NAMALWA (cell line): ENCODE measurements at places on chromosomes 4 and X.

DNA sequence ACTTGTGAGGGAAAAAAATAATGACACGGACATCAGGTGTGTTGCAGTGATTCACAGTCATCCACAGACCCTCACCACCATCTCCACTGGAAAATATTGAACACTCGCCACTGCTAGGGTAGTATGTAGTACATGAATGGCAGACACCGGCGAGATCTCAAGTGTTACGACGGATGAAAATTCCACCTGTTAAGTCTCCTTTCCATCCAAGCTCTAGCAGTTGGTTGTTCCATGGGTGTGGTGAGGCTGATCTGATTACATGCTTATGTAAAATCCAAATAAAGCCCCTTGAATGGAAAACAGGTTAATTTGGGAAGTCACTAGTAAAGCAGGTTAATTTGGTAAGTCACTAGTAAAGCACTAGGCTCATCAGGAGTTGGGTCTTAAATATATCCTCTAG is 1.1 kb upstream of the ARMCX4 start:
- DNase-seq = no peak

DNA sequence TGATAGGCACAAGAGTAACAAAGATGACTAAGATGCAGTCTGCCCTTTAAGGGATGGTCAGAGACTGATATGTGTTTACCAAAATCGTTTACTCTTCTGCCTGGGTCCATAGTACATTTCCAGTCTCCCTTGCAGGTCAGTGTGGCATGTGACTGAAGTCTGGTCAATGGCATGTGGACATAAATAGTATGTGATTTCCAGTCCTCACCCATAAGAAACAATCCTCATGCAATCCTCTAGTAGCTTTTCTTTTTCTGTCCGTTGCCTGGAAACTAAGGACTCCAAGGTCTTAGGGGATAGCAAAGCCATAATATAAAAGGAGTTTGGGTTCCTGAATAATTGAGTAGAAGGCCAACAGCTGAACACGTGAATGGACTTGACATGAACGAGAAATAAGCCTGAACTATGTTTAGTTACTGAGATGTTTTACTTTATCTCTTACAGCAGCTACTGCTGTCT is 1.1 kb downstream of the SLC9B2 start:
- no peak for DNase-seq

GRCh38 chr4:1469607-1470392 is 63.6 kb upstream of the NKX1-1 start:
- peak; percentile 9 for DNase-seq

DNA sequence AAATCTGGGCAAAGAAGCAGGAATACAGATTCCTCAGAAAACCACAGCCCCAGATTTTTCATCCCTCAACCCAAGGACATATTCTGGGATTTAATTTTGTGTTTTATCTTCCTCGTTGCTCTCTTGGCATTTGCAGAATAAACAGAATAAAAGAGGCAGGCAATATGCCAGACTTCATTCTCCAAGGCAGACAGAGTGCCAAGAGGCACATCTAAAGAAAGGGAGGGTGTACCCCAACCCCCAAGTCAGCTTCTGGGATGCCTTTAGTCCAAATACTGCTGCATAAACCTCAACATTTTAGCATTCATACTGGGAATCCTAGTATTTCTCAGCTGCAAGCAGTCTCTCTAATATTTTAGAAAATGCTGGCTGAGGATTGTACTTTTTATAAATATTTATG is 629.2 kb downstream of the KLHL13 start:
- no peak for DNase-seq

DNA sequence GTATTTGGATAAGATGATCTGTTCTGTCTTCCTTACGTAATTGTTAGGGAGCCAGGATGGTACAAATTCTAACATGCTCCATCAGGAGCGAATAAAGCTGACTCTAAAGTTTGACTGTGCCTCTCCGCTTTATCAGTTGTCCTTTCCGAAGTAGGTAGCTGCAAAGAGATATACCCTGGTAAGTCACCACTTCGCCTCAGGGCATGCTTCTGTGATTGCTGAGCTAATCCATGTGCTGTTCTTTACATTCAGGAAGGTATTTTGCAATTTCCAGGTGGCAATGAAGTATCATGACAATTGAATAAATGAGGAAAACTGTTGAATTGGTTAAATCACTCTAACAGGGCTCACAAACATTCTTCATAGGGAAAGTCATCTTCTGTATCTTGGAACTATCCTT is 38.9 kb downstream of the KIT start:
- no peak for DNase-seq

- DNase-seq = no peak
Observed at GRCh38 chr4:4446434-4446833, 59.5 kb downstream of the NSG1 start.

DNA sequence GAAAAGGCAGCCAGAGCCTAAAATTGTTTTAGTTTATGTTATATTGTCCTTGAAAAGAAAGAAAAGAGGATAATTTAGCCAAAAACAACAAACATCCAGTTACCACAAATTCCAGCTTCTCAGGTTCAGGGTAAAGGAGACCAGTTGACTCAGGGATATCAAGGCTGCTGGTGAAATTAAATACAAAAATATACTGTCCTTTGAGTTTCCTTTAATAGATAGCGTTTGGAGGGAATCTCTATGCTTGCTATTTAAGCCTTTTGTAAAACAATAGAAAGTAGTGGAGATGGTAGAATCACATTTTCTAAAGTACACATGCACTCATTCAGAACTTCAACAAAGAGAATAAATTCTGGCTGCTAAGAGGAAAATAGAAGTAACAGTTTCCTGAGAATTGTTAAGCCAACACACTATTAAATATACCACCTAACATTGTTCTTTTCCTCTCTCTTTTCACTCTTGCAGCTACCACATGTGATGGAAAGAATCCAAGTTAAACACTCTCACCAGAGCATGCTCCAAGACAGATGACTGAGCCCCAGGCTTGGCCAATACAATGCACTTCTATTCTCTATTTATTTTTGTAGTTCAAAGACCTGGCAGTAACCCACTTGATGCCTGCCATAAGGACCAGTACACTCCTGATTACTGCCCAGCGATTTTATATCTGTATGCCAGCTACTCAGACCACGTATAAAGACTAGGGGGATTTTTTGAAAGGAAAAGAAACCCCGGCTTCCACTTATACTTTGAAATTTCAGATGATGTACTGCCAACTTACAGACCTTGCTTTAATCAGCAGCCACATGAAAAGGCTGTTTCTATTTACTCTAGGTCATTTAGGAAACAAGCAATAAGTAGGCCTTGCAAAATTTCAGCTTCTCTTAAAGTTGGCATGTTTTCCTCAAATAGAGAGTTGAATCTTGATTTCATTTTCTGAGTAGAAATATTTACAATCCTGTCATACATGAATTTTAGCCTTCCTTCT is 756.9 kb downstream of the FAT4 start:
- DNase-seq = no peak

GRCh38 chr4:39025552-39026085 is 6.6 kb downstream of the TMEM156 start:
- no peak for DNase-seq

DNA sequence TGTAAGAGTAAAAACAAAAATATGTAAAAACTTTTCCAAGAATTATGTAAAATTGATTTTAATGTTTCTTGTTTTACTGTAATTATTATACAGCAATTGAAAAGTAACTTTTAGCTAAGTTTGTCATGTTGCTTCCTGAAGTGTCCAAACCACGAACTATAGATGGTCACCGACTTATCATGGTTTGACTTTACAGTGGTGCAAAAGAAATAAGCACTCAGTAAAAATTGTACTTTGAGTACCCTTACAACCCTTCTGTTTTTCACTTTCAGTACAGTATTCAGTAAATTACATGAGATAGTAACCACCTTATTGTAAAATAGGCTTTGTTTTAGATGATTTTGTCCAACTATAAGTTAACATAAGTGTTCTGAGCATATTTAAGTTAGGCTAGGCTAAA is 93.8 kb downstream of the SLC10A6 start:
- DNase-seq = no peak

- no peak for DNase-seq
Observed at GRCh38 chrX:134418317-134419113, 41.5 kb upstream of the HPRT1 start.

DNA sequence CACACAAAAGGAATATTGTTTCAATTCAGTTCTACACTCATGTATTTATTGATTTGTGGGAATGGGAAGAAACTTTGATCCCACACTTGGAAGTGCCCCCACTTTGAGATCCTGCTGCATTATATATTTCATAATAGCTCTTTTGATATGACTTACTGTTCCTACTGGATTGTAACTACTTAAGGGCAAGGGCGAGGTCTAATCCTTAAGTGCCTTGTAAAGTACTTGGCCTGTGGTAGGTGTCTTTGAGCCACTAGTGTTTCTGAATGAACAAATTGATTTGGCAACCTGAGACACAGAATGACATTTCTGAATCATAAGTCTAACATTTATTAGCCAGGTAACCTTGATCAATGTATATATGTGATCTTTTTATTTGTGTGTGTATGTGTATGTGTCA is 767.2 kb downstream of the RAB28 start:
- DNase-seq = no peak

DNA sequence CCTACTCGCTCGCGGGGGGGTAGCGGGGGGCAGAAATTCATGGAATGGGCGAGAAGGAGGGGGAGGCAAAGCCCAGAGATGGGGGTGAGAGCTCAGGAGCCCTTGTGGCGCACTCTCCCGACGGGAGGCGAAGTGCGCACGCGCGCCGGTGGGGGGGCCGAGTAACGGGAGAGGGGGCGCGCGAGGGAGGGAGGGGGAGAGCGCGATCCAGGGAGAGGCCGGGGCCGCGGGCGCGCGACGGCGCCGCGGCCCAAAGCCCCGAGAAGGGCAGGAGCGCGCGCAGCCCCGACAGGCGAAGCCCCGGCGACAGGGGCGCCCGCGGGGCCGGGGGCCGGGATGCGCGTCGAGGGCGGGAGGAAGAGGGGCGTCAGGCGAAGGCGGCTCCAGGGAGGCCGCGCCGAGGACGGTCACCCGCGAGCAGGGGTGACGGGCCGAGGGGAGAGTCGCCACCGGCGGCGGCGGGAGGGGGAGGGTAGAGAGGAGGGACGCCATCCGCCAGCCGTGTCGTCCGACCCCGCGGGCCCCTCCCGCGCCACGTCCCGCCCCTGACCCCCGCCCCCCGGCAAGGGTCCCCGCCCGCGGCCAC is 421 bp downstream of the MECP2 start:
- peak; percentile 71 for DNase-seq

- DNase-seq = no peak
Observed at GRCh38 chrX:16785247-16786138, 773 bp upstream of the TXLNG start.

DNA sequence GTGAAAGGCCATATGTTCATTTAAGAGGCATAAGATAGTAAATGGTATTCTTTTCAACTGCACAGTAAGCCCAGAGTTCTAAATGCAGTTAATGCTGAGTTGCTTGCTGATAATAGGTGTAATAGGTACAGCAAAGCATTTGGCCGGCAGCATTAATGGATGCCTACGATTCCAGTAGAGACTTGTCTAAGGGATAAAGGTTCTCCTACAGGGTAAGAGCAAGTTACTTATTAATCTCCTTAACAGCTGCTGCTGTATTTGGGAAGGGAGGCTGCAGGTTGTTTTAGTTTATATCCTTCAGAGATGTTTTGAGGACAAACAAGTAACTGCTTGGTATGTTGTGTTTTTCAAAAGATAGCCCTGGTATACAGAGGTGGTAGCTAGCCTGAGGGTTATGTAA is 16.8 kb downstream of the TSPAN7 start:
- no peak for DNase-seq

GRCh38 chr4:79225360-79225759 is 100.5 kb downstream of the NAA11 start:
- DNase-seq = no peak

- no peak for DNase-seq
Observed at GRCh38 chr4:55118397-55118796, 7.0 kb downstream of the KDR start.

DNA sequence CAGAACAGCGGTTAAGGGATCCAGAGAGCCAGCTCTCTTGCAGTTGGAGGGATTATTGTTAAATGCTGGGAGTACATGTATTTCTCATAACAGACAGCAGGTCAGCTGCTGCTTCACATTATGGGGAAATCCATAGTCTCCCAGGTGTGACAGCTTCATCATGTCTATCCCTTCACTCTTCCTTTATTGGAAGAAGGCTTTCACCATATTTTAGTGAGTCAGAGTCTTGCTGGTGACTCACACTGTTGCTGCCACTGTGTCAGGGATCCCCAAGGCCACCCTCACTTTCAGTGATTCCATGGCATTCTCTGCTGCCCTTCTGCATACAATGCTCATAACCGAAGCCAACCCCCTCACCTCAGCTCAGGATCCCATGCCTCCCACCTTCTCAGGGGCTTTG is 32.9 kb upstream of the PAGE5 start:
- DNase-seq = no peak

DNA sequence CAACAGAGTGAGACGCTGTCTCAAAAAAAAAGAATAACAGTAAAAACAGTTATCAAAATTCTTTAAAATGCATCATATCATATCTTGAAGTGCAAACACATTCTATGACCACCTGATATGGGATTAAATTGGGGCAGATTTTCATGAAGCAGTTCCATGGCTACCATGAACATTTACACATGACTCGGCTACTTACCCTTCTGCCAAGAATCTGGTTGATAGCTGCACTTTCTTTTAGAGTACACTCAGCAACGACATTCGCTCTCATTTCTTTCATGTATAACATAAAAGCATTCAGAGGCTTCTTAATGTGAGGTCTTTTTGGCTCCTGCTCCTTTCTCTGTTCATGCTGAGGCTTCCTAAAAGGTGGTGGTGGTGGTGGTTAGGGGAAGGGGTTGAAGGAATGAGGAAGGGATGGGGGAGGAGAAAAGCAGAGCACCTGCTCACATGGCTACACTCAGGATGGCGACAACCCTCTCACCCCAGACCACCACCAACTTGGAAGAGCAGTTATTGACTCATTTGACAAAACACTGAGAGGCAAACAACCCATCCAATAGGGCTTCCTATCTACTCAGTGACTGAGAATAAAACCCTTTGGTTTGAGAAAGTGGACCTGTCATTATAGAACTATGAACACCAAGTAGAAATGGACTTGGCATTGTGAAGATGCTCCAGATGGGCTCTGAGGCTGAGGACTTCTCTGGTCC is 88.5 kb downstream of the HADH start:
- DNase-seq = no peak

GRCh38 chr4:95066050-95066449 is 308.3 kb downstream of the BMPR1B start:
- no peak for DNase-seq

- peak; percentile 69 for DNase-seq
Observed at GRCh38 chr4:1579001-1579900, 104.9 kb downstream of the FAM53A start.

- no peak for DNase-seq
Observed at GRCh38 chr4:173272996-173273395, 61.2 kb downstream of the HMGB2 start.

GRCh38 chr4:128660361-128661215 is 148.9 kb upstream of the JADE1 start:
- DNase-seq = no peak

GRCh38 chr4:89256203-89256800 is 51.3 kb downstream of the GPRIN3 start:
- DNase-seq = no peak

DNA sequence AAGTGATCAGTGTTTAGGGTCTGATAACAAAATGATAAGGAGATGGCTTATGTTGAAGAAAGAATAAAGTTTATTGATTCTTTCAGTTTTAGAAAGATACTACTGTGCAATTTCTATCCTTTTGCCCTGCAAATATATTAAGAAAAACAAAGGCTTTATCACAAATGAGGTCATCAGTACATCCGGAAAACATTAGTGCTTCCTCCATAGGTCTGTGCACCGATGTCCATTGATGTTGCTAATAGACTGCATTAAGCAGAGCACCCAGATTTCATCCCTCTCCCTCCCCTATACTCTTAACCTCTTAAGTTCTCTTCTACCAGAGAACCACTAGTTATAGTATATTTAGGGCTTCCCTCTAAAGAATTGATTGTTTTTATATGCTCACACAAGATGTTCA is 53.7 kb upstream of the HHIP start:
- no peak for DNase-seq

- DNase-seq = no peak
Observed at GRCh38 chrX:68647156-68647957, at the start of gene STARD8. Gene STARD8 (plus strand): TSS chrX:68647666. CDS start chrX:68647883, 217 bp downstream.
